Natural killer cell treated with Interleukin-12 subunit alpha and Interleukin-12 subunit beta and Interleukin-15 and Interleukin-18, amount 100 ng/mL, for 72 hours (primary cell): ENCODE measurements at places on chromosomes 5 and 9. TPM values are rescaled to one million over a fixed set of nuclear protein-coding genes. Genes with fewer than 3 reads are reported as not detected.

PCDHGB7 gene
- 0.33 TPM for total RNA-seq

TSLP gene
- not detected for total RNA-seq

BNC2 gene
- total RNA-seq = 1.0 TPM

LAMC3 gene
- total RNA-seq = not detected

ECM2 gene
- not detected for total RNA-seq

MVB12B gene
- total RNA-seq = 1.1 TPM

SH3GL2 gene
- total RNA-seq = not detected

CCL27 gene
- total RNA-seq = not detected

- no peaks in the 10 kb centered on the region for H3K27me3 ChIP-seq
- H3K27ac ChIP-seq = no peak overlapping the region
- no peak for DNase-seq
Observed at GRCh38 chr5:124394700-124395245, 351.7 kb downstream of the ZNF608 start.

GRCh38 chr5:55865831-55866230, 14.7 kb downstream of the IL31RA start:
- no peak overlapping the region for H3K4me3 ChIP-seq
- no peak for DNase-seq
- H3K27ac ChIP-seq = no peak overlapping the region
- H3K36me3 ChIP-seq = no peaks in the 10 kb centered on the region
- no peaks in the 10 kb centered on the region for H3K4me1 ChIP-seq

GRCh38 chr5:170903075-170903474, 41.3 kb downstream of the RANBP17 start:
- no peaks in the 10 kb centered on the region for H3K27me3 ChIP-seq
- H3K27ac ChIP-seq = no peak overlapping the region
- peaks cover 33% of the 10 kb centered on the region for H3K36me3 ChIP-seq
- H3K4me1 ChIP-seq = peaks cover 4% of the 10 kb centered on the region

DNA sequence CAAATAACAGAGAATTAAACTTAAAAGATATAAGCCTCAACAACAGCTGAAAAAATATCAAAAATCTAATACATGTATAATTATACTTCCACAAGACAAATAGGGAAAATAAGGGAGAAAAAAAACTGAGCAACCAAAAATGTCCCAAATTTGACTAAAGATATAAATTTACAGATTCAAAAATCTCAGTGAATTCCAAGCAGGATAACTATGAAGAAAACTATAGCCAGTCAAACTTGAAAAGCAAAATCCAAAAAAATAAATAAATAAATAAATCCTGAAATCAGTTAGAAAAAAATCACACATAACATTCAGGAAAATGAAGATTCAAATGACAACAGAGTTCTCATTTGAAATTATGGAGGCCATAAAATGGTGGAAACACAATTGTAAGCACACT, 56.7 kb downstream of the AGTPBP1 start:
- peaks cover 29% of the 10 kb centered on the region for H3K4me1 ChIP-seq
- no peak for DNase-seq
- H3K27me3 ChIP-seq = no peaks in the 10 kb centered on the region
- H3K36me3 ChIP-seq = peaks cover under 1% of the 10 kb centered on the region
- no peak overlapping the region for H3K27ac ChIP-seq

DNA sequence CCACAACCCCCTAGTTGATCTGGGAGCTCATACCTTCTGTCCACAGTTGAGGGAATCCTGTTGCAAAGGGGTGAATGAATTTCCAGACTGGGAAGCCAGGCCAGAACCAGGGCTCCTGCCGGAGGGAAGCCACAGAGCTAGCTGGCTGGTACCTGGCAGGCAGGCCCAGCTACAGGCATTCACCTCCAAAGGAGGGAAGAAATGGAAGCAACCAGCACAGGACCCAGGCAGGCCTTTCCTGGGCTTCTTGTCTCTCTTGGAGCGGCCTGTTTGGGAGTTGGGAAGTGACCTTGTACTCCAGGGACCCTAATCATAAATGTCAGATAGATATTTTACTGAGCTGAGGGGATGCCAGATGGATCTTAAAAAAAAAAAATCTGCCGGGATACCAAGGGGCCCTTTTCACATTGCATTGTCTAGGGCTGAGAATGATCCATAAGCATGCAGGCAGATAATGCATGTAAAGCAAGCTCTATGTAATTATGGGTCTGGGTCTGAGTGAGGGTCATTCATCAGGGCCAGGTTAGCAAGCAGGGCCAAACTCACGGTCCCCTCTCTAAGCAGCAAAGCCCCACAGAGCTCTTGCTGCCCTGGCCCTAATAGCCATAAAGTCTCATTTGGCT, 8.4 kb downstream of the NR2F1 start:
- DNase-seq = no peak
- H3K36me3 ChIP-seq = peaks cover 4% of the 10 kb centered on the region
- no peak overlapping the region for H3K27ac ChIP-seq
- H3K4me1 ChIP-seq = peaks cover 26% of the 10 kb centered on the region
- H3K4me3 ChIP-seq = no peak overlapping the region
- peaks cover 75% of the 10 kb centered on the region for H3K27me3 ChIP-seq

DNA sequence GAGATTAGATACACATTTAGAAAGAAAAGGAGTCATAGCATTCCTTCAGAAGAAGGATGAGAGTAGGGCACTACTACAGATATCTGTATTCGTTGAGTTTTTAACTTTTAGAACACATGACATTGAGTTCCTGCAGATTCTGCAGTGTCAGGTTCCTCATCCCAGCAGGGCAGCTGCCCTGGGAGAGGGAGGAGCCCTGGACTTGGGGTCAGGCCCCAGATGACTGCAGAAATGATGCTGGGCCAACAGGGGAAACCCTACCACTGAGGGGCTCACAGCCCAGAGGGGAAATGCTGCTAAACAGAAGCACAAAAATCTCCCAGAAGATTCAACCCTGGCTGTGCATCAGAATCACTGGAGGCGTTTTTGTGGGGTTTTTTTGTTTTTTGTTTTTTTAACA, 68.9 kb upstream of the TAF1L start:
- H3K36me3 ChIP-seq = no peaks in the 10 kb centered on the region
- peaks cover 7% of the 10 kb centered on the region for H3K27me3 ChIP-seq
- H3K27ac ChIP-seq = no peak overlapping the region
- DNase-seq = no peak

DNA sequence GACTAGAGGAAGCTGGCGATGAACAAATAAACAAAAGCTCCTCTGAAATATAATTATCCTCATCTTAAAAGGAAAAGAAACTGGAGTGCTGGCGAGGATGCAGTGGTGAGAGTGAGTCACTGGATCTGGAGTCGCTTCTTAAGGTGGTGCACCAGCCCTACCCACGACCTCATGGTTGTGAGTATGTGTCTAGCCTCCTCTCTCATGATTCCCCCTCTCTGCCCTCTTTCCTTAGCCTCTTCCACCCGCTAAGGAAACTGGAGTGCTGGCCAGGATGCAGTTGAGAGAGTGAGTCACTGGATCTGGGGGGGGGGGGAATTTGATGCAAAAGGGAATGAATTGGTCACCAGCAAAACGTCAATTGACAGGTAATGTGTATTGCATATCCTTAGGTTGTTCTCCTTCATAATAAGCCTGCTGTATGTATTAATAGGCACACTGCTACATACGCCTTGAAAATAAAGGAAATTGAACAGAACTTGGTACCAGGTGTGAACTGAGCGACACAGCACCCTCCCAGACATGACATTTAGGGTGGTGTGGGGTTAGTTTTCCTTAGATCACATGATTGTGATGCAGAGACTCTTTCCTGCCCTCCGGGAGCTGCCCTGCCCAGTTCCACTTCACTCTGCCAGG, 36.3 kb upstream of the EBF1 start:
- H3K27ac ChIP-seq = no peak overlapping the region
- no peak for DNase-seq
- H3K27me3 ChIP-seq = peaks cover 15% of the 10 kb centered on the region
- no peak overlapping the region for H3K4me3 ChIP-seq
- H3K4me1 ChIP-seq = no peaks in the 10 kb centered on the region

DNA sequence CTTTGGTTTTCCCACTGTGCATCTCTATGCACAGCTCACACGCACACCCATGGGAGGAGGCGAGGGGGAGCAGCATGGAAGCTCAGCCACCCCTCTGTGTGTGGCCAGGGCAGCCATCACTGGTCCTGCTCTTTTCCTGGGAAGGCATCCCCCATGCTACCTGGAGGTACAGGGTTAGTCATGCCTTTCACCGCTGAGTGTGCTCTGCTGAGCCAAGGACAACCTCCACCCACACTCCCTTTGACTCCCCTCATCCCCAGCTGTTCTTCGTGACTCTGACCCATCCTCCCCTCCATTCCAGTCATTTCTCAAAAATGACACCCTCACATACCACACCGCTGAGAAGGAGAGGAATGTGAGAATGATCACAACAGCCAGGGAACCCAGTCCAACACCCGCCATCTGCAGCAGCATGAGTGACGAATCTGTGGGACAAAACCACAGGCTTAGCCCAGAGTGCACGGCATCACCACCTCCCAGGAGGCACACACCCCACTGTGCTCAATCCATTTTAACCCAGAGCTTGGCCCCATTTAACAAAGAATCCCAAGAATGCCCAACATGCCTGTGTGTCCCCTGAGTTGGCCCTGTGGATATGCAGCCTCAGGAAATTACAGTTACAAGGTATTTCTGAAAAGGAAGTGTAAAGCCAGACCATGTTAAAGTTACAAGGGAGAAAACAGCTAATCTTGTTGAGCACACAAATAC, 133.4 kb downstream of the SUSD1 start:
- peaks cover 8% of the 10 kb centered on the region for H3K36me3 ChIP-seq
- H3K27ac ChIP-seq = peak overlapping the region; percentile 27
- H3K4me3 ChIP-seq = no peak overlapping the region
- peaks cover 29% of the 10 kb centered on the region for H3K4me1 ChIP-seq
- H3K27me3 ChIP-seq = no peaks in the 10 kb centered on the region
- DNase-seq = no peak

DNA sequence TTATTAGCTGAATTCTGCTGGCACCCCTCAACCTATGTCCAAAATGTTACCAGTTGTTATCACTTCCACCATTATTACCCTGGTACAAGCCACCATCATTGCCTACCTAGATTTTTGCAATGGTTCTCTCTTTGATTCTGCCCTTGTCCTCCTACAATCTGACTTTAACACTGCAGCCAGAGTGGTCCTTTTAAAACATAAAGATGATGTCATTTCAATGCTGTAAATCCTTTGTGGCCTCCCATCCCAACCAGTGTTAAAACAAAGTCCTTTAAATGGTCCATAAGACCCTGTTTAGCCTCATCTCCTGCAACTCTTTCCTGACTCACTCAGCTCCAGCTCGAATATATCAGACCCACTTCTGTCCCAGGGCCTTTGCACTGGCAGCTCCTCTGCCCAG, 54.9 kb upstream of the FSTL4 start:
- peaks cover 19% of the 10 kb centered on the region for H3K27me3 ChIP-seq
- H3K27ac ChIP-seq = no peak overlapping the region
- H3K36me3 ChIP-seq = no peaks in the 10 kb centered on the region
- no peak overlapping the region for H3K4me3 ChIP-seq
- no peaks in the 10 kb centered on the region for H3K4me1 ChIP-seq
